Tibial artery (tissue), 4 donors: ENCODE measurements at places on chromosomes 16 and 17.

DNA sequence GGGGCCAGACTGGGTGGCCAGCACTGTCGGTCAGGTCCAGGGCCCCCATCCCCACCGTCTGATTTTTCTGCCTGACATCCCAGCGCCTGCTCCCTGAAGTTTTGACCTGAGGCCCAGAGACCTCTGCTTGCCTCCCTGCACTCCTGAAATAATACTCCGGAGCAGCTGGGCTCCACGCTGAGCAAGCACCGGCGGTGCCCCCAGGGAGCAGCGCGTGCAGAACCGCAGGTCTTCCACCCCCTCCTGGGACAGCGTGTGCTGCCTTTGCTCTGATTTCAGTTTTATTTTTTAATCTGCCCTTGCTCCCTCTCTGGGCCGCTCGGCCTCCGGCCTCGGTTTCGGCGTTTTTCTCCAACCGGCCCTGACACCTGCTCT lies 132.4 kb upstream of the GSE1 start:
- no peak for DNase-seq

DNA sequence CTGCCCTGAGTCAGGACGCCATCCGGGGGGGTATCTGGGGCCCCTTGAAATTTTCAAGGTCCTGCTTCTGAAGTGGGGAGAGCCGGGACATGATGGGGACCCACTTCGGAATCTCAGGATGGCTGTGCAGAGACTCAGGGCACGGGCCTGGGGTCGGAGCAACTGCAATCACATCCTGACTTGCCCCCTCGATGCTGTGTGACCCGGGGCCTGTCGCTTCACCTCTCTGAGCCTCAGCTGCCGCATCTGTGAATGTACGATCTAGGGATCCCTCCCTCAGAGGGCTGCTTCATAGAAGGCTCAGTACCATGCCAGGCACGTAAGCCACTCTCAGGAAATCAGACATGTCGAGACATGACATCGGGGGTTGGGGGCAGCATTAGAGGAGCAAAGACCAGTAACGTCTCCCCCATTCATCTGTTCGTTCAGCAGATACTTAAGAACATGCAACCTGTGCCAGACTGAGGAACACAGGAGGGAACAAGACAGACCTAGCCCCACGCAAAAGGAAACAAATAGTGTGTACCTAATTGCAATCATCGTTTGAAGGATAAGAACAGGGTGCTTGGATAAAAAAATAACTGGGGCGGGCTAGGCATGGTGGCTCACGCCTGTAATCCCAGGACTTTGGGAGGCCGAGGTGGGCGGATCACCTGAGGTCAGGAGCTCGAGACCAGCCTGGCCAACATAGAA lies 229.6 kb downstream of the PARN start:
- DNase-seq, result no peak

DNA sequence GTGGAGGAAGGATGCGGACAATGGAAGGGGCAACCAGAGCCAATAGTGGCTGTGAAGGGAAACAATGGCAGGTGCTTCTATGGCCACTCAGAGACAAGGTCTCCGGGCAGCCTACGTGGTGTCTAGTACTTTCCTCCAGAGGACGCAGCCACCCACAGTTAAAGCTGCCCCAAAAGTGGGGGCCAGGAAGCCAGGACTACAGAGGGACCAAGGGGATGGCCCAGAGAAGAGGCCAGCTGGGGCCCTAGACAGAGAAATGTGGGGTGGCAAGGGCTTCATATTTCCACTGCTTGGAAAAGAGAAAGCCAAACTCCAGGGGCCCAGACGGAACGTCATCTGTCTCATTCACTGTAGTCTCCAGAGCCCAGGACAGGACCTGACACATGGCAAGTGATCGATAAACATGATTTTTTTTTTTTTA lies 837 bp upstream of the PER1 start:
- DNase-seq, result no peak

GRCh38 chr16:53599548-53599947 lies 96.5 kb upstream of the AKTIP start:
- no peak for DNase-seq

DNA sequence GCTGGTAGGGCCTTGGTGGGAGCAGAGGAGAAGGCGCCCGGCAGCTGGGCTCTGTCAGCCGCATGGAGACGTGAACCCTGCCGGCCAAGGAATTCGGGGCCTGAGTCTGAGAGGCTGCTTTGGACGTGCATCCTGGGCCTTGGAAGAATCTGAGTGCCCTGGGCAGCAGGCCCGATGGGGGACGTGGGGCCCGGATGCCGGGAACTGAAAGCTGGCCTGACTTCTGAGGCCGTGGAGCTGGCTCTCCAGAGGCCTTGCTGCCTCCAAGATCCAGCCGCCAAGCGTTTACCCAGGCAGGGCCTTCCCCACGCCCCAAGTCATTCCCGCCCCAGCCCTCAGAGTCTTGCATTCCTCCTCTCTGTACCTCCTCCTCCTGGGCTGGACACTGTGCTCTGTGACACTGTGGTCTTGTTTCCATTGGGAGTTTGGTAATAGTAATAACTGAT lies 37.2 kb downstream of the NKD1 start:
- peak; percentile 97 for DNase-seq

DNA sequence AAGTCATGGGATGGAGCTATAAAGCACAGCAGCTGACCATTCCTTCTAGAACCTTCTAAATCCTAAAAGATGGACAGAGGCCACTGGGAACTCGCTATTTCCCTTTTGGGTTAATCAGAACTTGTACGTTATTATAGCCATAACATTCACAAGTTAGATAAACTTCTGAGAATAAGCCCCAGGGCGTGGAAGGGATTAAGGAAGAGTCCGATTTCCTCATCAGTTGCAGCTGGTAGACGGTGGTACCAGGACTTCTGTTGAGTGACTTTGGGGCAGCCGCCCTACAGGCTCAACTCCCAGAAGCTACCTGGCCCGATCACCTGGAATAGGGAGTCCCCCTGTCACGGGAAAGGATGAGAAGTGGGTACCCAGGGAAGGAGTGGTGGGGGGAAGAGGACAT lies 370.1 kb upstream of the ZFHX3 start:
- DNase-seq, result no peak
